Stimulated activated CD4-positive, alpha-beta T cell treated with anti-CD3 and anti-CD28 coated beads, TNF-alpha, amount 100 ng/mL, for 1 hour (primary cell): ENCODE measurements at places on chromosomes 6 and 20.

DNA sequence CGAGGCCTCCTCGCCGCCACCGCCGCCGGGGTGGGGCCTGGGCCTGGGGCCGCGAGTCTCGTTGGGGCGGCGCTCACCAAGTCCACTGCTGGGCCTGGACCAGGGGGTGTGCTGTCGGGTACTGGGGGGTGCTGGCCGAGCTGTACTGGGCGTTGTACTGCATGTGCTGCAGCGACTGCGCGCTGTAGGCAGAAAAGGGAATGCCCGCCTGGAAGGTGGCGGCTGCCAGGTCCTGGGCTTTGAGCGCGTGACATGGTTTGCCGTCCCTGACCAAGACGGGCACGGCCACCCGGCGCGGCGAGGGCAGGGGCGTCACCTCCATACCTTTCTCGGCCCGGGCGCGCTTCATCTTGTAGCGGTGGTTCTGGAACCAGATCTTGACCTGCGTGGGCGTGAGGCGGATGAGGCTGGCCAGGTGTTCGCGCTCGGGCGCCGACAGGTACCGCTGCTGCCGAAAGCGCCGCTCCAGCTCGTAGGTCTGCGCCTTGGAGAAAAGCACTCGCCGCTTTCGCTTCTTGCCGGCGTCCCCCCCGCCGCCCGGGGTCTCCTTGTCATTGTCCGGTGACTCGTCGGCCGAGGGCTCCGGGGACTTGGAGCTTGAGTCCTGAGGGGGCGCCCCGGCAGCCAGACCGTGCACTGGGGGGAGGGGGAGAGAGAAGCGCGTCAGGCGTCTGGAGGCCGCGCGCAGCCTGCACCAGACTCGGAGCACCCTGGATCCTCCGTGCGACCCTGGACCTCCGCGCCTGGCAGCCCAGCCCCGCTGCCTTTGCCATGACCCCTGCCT lies 1.8 kb downstream of the NKX2-2 start:
- no peak for DNase-seq

- no peak for DNase-seq
These were observed 229.3 kb downstream of the GRM1 start for GRCh38 chr6:146258206-146258605.

GRCh38 chr6:20265842-20266241 lies 53.6 kb upstream of the MBOAT1 start:
- DNase-seq: no peak

GRCh38 chr6:131597446-131597845 lies 24.4 kb downstream of the ARG1 start:
- no peak for DNase-seq

- no peak for DNase-seq
These were observed 108.4 kb upstream of the MAFB start for GRCh38 chr20:40797425-40797824.
